ENCODE measurements at places on chromosomes 12 and 14.

- peak; percentile 12 for DNase-seq
These were observed 1.2 kb downstream of the USP30 start for GRCh38 chr12:109053382-109054123.

- DNase-seq: no peak
These were observed 91.4 kb downstream of the PLCZ1 start for GRCh38 chr12:18646286-18646890.

- DNase-seq: no peak
These were observed 8.4 kb downstream of the NCKAP5L start for GRCh38 chr12:49819786-49820185.

DNA sequence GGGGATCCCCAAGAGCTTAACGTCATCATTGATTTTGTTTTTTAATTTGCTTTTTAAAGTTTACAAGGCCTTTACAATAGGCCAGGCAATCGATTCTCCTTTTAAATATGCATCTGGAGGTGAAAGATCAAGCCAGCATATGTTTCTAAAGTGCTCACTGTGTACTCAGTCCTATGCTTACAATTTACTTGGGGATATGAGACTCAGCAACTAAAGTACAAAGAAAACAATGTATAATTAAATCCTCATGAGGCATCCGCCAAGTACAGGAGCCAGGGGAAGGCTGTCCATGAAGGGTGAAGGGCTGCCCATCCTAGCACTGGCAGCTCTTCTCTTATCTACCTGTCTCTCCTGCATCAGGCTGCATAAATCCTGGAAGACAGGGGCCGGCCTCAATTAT is 11.8 kb downstream of the CCDC92 start:
- no peak for DNase-seq

DNA sequence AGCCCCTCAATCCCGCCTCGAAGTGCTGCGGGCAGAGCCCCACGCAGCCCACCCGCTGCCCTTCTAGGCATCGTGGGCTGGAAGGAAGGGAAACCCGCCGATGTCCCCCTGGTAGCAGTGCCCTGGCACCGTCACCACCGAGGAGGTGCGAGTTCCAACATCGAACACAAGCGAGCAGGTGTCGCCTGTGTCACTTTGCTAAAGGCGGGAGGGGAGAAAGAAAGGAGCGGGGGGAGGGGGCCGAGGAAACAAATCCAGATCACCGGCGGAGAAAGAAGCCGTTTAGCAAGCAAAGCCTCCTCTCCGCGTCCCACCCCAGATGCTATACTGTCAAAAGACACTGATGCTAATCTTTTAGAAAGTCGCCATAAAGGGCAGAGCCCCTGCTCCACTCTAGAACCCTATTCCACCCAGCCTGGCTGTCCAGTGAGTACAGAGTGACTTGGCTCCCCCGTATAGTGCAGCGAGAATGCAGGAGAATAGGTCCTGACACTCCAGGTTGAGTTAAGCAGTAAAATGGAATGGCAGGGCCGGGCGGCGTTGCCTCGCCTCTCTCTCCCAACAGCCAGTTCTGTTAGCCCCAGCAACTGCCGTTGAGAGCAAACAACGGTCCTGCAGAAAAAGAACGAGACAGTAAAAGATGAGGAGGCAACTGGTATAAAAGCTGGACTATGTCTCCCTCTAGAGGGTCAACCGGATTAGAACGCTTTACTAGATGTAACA is 67.9 kb upstream of the USP15 start:
- peak; percentile 85 for DNase-seq

DNA sequence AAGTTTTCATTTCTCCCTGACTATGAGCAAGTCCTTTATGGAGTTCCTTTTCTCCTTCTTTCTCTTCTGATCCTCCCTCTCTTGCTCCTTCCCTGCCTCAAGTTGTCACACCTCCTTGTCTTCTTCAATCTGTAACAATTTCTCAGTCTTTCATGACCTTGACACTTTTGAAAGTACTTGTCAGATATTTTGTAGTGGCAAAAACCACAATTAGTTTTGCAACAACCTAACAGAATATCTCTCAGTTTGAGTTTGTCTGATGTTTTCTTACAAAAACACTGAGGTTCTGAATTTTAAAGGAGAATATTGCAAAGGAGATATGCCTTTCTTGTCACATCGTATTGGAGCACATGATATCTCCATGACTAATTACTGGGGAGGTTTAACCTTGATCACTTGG is 4.1 kb upstream of the CRADD start:
- DNase-seq: peak; percentile 21

GRCh38 chr14:78131201-78131600 is 39.0 kb upstream of the NRXN3 start:
- no peak for DNase-seq

- DNase-seq: no peak
These were observed 9.2 kb downstream of the RARG start for GRCh38 chr12:53222806-53223261.

- DNase-seq: no peak
These were observed 249.1 kb downstream of the AKAP6 start for GRCh38 chr14:32578181-32578580.

- DNase-seq: no peak
These were observed 29.4 kb downstream of the PTPRR start for GRCh38 chr12:70890895-70891832.

DNA sequence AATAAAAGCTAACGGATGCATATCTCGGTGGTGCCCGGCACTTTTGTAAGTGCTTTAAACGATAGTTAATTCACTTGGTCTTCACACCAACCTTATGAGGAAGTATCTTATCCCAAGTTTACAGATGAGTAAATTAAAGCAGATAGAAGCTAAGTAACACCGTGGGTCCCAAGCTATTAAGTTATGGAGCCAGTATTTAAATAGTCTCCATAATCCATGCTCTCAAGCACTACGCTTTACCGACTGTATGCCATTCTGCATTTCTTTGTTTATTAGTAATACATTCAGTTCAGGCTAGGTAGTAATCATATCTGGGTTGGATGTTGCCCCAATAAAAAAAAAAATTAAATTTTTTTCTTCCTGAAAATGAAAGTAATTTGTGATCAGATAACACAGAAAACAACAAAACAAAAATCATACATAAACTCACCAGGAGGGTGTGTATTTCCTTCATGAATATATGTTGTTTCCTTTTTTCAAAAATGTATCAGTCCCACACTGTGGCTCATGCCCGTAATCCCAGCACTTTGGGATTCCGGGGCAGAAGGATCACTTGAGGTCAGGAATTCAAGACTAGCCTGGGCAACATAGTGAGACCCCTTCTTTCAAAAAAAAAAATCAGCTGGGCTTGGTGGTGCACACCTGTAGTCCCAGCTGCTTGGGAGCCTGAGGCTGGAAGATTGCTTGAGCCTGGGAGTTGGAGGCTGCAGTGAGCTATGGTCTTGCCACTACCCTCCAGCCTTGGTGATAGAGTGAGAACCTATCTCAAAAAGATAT is 1.4 kb upstream of the M6PR start:
- peak; percentile 31 for DNase-seq

DNA sequence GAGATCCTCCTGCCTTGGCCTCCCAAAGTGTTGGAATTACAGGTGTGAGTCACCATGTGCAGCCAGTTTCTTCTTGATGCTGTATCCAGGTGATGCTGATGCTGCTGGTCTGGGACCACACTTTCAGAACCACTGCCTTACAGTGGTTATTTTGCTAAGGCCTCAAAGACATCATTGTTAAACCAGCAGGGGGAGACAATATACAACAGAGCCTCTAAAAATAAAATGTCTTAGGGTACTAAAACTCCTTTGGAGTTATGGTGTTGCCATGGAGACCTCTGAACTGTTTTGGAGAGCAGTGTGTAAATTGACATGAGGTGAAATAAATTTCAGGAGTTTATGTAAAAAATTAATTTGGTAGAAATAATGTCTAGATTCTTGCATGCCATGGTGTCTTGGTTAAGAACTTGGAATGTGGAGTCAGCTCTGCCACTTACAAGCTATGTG is 1.1 kb upstream of the ARG2 start:
- peak; percentile 78 for DNase-seq

DNA sequence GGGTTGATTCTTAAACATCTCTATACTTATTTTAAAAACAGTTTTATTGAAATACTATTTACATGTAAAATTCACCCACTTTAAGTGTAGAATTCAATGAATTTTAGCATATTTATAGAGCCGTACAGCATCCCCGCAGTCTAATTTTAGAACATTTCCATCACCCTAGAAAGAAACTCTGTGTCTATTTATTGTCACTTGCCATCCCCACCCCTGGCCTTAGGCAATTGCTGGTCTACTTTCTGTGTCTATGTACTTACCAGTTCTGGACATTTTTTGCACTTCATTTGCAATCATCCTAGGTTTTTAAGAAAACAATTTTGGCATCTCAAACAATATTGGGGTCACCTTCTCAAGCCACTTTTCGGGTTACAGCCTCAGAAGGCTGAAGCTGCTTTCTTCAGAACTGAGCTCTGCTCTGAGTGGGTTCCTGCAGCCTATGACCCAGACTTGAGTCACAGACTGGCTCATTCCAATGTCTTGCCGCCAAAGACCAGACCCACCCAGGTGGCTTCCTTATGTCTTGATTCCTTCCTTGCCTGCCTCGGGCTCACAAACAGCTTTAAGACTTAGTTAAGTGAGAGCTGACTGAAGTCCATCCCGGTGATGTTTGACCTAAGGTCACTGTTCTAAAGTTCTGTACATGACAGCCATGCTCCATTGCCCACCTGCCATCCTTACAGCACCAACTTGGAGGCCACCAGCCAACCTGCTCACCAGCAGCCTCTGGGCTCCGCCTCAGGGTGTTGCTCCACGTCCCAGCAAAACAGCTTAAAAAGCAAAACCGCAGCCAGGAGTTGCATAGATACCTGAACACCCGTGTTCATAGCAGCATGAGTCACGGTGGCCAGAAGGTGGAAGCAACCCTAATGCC is 131.5 kb downstream of the CHST11 start:
- no peak for DNase-seq
